NCI-H226 (cell line): ENCODE measurements at places on chromosomes 6 and 20.

- DNase-seq = no peak
Observed at GRCh38 chr6:142896732-142897131, 48.2 kb downstream of the HIVEP2 start.

- DNase-seq = peak; percentile 22
Observed at GRCh38 chr6:15247500-15248450, 1.9 kb downstream of the JARID2 start.

DNA sequence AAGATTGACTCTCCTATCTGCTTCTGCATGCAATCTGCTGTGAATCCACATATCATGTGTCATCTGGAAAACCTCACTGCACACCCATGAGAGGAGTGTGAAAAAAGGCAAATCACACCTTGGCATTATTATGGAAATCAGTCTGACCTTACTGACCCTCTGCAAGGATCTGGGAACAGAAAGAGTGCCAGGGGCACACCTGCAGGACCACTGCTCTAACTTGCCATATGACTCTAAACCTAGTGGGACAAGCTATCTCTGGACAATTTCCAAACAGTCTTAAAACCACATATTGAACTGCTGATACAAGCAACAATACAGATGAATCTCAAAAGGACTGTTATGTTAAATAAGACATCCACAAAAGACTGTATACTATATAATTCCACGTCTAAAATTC lies 50.3 kb downstream of the ABHD12 start:
- no peak for DNase-seq

- DNase-seq = no peak
Observed at GRCh38 chr6:90175627-90176538, 120.8 kb downstream of the BACH2 start.
